ENCODE measurements at places on chromosomes 7 and 10. TPM values are rescaled to one million over a fixed set of nuclear protein-coding genes. Genes with fewer than 3 reads are reported as not detected.

DNA sequence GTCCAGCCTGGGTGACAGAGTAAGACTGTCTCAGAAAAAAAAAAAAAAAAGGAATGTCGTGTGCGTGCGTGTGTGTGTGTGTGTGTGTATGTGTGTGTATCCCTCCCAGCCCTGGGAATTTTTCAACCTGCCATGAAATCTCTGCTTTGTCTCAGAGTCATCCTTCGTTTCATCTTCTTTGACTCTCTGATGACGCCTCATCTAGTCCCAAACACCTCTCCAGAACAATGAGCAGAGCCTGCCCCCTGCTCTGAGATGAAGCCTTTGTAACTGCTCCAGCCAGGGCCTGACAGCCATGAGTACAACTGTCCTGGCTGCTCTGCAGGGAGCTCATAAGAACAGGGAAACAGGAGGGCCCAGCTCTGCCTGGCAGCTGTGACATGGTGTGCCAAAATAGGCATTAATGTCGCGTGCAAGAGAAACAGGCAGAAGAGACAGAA, 149.5 kb downstream of the FAM107B start:
- H3K36me3 ChIP-seq = no peaks in the 10 kb centered on the region
- peaks cover 15% of the 10 kb centered on the region for H3K4me1 ChIP-seq
- H3K27me3 ChIP-seq = no peaks in the 10 kb centered on the region

DNA sequence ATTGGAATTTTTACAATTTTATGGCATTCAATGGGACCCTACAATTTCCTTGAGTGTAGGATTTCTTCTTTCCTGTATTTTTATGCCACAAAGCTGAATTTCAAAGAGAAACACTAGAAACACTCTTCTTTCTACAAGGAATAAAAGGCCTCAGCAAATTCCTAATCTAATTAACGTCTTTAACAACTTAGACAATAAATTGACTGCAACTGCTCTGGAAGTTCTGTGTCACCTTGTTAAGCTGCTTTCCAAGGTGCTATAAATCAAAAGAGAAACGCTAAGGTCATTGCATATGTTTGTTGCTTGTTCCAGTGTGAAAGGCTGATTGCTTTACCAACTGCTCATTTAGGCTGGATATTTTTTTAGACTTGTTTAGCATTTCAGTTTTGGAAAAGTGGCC, 182.2 kb downstream of the POLR1F start:
- DNase-seq = no peak
- peaks cover 4% of the 10 kb centered on the region for H3K4me1 ChIP-seq
- H3K27me3 ChIP-seq = no peaks in the 10 kb centered on the region
- H3K27ac ChIP-seq = no peak overlapping the region
- H3K36me3 ChIP-seq = no peaks in the 10 kb centered on the region

GRCh38 chr7:77433901-77434300, 17.8 kb upstream of the GSAP start:
- H3K27me3 ChIP-seq = peaks cover 3% of the 10 kb centered on the region
- no peak overlapping the region for H3K4me3 ChIP-seq
- DNase-seq = no peak
- H3K4me1 ChIP-seq = peaks cover 8% of the 10 kb centered on the region

GRCh38 chr7:142181211-142181610, 69.7 kb downstream of the MGAM2 start:
- no peak for DNase-seq
- H3K27ac ChIP-seq = no peak overlapping the region
- H3K4me1 ChIP-seq = peaks cover 4% of the 10 kb centered on the region
- no peak overlapping the region for H3K4me3 ChIP-seq

DNA sequence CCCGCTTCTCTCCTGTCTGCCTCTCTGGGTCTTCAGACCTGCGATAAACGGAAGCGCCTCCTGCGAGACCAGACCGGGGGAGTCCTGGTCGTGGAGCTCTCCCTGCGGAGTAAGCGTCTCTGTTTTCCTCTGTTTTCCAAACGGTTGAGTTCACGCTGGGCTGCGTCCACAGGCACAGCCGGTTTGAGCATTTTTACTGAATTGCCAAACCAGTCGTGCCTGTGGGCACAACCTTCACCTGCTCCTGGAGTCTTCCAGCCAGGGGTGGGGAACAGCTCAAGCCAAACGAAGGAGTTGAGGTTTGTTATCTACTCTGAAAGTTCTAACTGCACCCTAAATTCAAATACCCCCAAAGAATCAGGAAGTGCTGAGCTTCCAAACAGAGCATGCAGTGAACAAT, 16.3 kb downstream of the TECTB start:
- DNase-seq = no peak
- H3K27me3 ChIP-seq = no peaks in the 10 kb centered on the region
- no peaks in the 10 kb centered on the region for H3K36me3 ChIP-seq
- no peak overlapping the region for H3K4me3 ChIP-seq
- no peak overlapping the region for H3K27ac ChIP-seq

DNA sequence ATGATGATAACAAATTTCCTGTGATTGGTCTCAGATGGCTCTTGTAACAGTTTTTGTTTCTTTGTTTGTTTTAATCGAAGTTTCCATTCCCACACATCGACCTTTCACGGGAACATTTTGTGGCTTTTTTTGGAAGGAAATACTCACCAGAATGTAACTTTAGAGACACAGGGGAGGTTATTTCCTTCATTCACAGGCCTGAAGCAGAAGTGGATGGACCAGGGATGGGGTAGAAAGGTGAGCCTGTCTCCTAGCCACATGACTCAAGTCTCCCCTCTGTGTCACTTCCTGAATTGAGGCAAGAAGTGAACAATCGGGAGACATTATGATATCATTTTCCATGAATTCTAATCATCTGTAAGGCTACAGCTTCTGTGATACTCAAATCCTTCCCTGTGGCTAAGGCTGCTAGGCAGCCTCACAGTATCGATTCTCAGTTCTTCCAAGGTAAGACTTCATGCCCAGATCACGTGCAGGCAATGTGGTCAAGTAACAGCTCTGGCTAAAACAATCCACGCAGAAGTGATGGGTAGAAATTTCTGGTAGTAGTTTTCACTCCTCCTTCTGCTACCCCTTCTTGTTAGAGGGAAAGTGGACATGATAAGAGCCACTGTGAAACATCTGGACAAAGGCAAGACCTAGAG, 203.9 kb upstream of the NEBL start:
- no peak overlapping the region for H3K4me3 ChIP-seq
- no peak overlapping the region for H3K27ac ChIP-seq
- DNase-seq = no peak
- no peaks in the 10 kb centered on the region for H3K27me3 ChIP-seq
- H3K4me1 ChIP-seq = peaks cover 26% of the 10 kb centered on the region
- peaks cover 4% of the 10 kb centered on the region for H3K36me3 ChIP-seq

TRIM50 gene
- total RNA-seq = 4.6 TPM

DNA sequence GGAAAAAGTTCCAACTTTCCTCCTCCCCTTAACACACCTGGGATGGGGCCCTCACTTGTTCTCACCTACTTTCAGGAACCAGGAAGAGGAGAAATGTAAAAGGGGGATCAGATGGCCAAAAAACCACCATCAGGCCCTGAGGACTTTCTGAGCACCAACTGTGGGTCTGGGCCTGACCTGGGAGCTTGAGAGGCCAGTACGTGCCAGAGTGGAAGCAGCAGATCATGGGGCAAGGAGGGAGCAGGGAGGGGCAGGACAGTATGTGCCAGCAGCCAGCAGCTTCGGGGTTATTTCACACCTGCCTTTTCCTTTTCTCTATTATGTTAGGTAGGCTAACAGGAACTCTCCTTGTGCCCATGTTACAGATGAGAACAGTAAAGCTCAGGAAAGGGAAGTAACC, 118.8 kb upstream of the UNC5B start:
- peaks cover 34% of the 10 kb centered on the region for H3K27me3 ChIP-seq
- H3K36me3 ChIP-seq = no peaks in the 10 kb centered on the region
- H3K4me1 ChIP-seq = peaks cover 13% of the 10 kb centered on the region
- no peak overlapping the region for H3K4me3 ChIP-seq
- no peak overlapping the region for H3K27ac ChIP-seq

DNA sequence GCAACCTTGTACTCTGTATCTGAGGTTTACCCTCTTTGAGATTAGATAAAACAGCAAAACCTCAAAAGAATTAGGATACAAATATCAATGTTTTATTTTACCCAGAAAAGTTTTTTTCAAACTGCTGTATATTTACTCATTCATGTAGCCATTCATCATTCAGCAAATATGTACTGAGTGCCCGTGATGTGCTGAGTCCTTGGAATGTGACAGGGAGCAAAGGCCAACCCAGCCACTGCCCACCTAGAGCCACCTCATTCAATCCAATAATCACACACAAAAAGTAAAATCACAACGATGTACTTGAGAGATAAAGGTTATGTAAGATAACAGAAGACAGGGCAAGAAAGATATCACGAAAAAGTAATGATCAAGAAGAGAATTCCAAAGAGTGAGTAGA, 187.4 kb downstream of the CDCA7L start:
- no peaks in the 10 kb centered on the region for H3K36me3 ChIP-seq
- no peaks in the 10 kb centered on the region for H3K4me1 ChIP-seq
- H3K4me3 ChIP-seq = no peak overlapping the region
- H3K27ac ChIP-seq = no peak overlapping the region
- DNase-seq = no peak

Data from type B pancreatic cell (in vitro differentiated cells).